ENCODE measurements at places on chromosomes 5 and 9.

GRCh38 chr9:135419106-135419505, 60.5 kb upstream of the PPP1R26 start:
- DNase-seq, result no peak

- no peak for DNase-seq
Observed at GRCh38 chr9:123081824-123082223, 48.4 kb downstream of the GPR21 start.

DNA sequence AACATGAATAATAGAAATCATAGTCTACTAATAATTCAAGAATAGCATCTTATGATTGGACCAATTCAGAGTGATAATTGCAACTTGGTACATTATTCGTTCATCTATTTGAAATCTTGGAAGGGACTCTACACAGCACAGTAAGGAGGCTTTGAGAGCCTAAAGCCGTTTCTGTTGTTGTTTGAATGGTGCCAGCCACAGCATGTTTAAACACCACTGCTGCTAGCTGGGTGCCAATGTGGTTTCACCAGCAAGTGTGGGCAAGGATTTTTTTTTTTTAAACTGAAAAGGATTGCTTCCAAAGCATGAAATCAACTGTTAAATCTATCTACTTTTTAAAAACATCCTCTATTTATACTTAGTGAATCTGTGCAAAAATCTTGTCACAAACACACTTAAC, 253.9 kb upstream of the MAP3K1 start:
- no peak for DNase-seq

GRCh38 chr9:4413856-4414255, 76.4 kb upstream of the SLC1A1 start:
- no peak for DNase-seq

DNA sequence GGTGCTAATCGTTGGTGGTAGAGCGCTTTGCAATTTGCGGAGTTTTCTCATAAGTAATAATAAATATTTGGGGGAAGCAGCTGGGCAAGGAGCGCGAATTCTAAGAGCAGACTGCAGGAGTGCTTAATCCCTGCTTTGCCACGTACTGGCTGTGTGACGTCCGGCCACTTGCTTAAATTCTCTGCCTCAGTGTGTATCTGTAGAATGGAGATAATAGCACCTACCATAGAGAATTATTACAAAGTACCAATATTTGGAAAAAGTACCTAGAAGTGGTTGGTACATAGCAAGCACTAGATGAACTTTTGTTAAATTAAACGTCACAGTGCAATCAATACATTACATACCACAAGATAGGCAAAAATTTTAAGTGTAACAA, 598 bp upstream of the TMED7 start:
- no peak for DNase-seq

DNA sequence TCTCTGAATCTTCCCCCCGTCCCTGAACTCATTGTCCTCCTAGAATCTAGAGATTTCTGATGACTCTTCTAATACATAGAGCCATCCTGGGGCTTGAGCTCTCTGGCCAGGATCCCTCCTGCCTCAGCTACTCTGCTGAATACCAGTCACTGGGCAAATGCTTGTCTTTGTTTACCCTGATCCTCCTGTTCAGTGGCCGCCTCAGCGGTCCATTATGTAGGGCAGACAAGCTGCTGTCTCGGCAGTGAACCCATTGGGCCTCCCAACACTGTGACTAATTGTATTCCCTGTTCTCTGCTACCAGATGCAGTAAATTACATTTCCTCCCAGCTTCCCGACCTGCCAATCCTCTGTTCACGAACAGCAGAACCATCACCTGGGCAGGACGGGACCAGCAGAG, 151.6 kb downstream of the PALM2AKAP2 start:
- no peak for DNase-seq

DNA sequence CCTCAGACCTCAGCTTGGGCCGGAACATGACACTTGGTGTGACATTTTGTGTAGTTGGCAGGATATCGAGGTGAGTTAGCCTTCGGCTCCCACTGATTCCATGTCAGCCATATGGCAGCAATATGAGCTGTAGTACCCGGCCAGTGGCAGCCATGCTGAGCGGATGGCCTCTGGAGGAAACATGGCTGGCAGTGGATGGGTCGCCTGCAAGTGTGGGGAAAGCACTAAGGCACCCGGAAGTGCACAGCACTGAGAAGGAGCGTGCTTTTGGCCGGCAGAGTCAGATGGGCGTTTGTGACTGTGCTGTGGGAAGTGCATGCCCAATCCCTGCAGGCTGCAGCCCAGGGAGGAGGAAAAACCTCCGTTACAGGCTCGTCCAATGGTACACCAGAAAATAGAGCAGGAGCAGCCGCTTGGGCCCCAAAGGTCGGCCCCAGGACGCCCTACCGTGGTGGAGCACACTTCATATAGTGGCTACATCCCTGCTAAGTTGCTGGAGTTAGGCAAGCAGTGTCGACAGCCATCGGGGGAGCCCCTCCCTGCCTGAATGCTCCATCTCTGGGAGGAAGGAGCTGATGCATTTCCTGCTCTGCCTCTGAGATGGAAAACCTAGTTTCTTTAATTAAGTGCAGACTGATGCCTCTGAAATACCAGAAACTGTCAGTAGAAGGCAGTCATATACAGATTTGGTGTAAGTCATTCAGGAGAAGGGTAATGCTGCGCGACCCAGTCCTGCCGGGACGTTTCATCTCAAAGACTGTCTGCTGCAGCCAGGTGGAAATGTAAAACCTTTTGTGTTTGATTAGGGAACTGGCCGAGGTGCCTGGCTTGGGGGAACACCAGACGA, 2185.8 kb upstream of the ACO1 start:
- no peak for DNase-seq

- DNase-seq, result no peak
Observed at GRCh38 chr5:43609752-43610151, 6.8 kb downstream of the NNT start.

- no peak for DNase-seq
Observed at GRCh38 chr5:150618163-150618562, 22.3 kb upstream of the SYNPO start.

DNA sequence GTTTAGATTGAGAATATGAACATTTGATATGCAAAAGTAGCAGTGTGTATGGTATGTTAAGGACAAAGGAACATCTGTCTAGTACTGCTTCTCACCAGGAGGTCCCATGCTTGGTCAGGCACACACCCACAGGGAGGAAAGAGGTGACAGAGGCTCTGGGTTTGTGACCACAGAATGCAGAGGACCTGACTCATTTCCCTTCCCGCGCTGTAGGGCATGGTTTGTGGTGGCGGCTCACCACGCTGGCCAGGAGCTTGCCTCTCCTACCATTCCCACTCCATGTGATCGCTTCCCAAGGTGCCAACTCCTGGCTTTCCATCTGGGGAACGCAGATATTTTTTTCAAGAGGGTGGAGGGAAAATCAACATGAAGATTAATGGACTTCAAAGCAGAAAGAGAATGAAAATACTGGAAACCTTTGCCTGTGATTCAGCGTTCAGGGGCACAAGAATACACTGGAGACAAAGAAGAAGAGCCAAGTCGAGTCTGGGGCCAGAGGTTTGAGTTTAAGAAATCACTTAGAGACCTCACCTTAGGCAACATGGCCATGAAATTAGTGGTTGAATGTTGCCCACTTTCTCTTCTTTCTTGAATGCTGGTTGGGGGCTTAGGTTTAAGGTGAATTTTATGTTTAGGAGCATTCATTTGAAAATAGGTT, 477.8 kb downstream of the CCDC171 start:
- no peak for DNase-seq

DNA sequence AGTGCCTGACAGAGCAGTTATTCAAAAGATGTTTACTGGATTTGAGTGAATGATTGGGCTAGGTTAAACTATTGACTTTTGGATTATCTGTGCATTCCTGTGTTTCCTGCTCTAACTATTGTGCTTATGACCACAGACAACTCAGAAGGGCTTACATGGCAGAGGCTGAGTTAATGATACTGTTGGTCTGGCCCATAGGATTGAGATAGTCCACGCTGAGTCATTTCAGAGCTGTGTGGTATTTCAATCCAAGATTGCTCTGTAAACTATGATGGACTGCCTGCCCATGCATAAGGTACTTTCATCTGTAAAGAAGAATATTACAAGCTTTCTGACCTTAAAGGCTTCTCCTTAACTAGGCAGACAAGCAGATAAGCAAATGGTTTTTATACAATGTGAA, 49.1 kb upstream of the SLIT3 start:
- no peak for DNase-seq

DNA sequence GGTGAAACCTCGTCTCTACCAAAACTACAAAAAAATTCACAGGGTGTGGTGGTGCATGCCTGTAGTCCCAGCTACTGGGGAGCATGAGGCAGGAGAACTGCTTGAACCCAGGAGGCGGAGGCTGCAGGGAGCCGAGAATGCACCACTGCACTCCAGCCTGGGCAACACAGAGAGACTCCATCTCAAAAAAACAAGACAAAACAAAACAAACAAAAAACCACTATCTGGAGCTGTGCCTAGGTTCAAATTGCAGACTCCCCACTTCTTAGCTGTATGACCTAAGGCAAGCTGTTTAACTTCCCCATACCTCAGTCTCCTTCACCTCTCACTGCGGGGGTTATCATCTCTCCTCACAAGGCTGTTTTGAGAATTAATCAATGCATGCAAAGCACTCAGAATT, 68.0 kb downstream of the MAPKAP1 start:
- DNase-seq, result no peak

DNA sequence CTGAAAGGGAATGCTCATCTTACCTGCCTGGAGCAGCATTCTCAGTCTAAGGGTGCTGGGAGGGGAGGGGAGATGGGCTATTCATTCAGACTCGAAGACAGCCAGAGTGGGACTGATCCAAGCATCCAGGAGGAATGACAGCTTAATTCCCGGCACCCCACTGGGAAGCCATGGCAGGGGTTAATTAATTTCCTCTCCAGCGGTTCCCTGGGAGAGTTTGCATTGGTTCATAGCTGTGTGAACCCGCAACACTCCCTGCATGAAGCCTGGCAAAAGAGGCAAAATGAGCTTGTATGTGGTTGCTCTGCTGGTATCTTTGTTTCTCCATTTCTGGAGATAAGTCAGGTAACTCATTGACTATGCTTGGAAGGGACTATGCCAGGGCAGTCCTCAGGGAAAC, 401.0 kb upstream of the SLC24A2 start:
- DNase-seq, result peak; percentile 48

DNA sequence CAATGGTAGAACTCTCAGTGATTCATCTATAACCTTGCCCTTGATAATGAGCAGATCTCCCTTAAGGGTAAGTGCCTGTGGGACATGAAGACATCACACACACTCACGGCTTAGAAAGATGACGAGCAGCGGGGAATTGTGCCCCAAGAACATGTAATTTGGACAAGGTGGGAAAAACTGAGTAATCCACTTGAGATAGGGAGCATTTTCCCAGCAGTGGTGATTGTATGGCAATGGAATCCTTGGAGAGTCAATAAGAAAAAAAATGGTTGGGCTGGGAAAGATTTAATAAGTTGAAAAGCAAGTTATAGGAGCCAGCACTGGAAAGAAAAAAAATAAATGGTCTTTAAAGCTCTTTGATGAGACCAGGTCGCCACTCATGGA, 193.1 kb downstream of the GLIS3 start:
- DNase-seq, result no peak

DNA sequence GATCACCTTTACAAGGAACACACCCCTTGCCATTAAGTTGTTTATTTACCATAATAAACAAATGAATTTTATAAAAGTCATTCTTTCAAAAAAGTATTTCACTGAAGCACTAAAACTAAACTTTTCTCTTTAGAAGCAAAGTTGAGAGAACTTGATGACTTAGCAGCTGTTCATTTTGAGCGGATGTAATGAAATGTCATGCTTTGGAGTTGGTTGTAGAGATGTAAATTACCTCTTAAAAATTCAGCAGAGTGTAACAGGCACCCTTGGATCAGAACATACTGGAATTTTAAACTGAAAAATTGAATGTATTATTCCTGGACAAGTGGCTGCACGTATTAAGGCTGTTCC, 617.2 kb downstream of the PDE4D start:
- no peak for DNase-seq

GRCh38 chr5:28766565-28767158, 1728.3 kb upstream of the CDH9 start:
- DNase-seq, result no peak

GRCh38 chr5:115978779-115979178, 16.5 kb downstream of the LVRN start:
- no peak for DNase-seq

- peak; percentile 76 for DNase-seq
Observed at GRCh38 chr9:113484258-113484730, 20.8 kb downstream of the RGS3 start.

GRCh38 chr5:151905557-151905961, 19.1 kb downstream of the GLRA1 start:
- no peak for DNase-seq

DNA sequence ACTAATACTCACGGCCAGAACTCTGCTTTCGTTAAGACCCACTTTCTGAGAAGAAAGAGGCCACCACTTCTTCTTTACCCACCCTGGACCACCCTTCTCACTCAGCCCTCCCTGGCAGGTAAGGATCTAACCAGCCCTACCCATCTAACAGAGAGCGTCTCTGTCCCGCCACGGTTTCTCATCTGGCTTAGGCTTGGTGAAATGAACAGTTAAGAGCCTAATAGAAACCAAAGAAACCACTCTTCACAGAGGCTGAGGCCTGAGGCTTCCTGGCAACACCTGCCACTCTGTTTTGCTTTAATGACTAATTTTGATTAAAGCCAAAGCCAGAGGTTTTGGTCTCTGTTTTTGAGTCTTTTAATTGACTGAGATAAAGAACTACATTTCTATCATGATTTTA, 354.1 kb upstream of the SLC30A5 start:
- no peak for DNase-seq

GRCh38 chr5:168853972-168854371, 274.8 kb upstream of the PANK3 start:
- no peak for DNase-seq

- DNase-seq, result no peak
Observed at GRCh38 chr5:157085930-157086329, 22.9 kb downstream of the HAVCR2 start.

DNA sequence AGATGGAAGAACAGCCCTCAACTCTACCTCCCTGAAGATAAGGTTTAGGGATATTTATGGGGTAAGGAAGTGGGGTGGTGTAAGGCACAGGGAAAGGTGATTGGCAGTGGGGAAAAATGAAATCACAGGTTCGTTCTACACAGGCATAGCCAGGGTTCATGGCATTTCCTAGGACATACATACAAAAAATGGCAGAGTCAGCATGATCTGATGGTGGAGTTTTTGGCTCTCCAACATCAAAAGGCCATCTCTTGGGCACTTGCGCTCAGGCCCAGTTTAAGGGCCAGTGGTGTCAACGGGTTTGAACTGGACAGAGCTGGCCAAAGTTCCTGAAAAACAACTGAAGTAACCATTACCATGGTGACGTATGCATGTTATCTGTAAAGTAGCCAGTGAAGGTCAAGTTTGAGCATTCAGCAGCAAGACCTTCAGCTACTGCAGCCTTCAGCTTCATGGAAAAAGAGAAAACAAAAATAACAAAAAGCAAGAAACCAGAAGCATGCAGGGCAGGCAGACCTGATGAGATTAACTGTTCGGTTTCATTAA, 92.8 kb downstream of the SMARCA2 start:
- DNase-seq, result no peak

DNA sequence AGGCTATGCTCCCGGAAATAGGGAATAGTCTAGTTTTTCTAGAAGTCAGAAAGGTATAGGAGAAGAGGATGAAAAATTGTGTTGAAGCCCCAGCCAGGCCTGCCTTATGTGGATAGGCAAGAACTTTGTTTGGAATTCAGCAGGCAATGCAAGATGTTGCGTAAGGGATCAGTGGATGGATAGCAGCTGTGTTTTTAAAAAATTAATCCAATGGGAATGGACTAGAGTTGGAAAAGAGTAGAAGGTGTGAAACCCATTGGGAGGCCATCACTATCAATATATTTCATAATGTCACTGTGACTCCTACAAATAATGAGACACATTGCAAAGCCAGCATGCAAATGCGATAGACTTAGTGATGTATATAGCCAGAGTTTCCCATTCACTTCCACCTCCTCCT, 281.9 kb downstream of the MARCHF11 start:
- no peak for DNase-seq
